ENCODE measurements at places on chromosomes 16 and 17.
A peak's percentile ranks its signal among the peaks of the same experiment; 100 is the strongest.

GRCh38 chr17:73192894-73193701, at the start of gene COG1:
Gene COG1, plus strand, starts transcription at chr17:73193055. Its CDS starts 15 bp downstream, at chr17:73193070.
- peak; percentile 67 for DNase-seq

DNA sequence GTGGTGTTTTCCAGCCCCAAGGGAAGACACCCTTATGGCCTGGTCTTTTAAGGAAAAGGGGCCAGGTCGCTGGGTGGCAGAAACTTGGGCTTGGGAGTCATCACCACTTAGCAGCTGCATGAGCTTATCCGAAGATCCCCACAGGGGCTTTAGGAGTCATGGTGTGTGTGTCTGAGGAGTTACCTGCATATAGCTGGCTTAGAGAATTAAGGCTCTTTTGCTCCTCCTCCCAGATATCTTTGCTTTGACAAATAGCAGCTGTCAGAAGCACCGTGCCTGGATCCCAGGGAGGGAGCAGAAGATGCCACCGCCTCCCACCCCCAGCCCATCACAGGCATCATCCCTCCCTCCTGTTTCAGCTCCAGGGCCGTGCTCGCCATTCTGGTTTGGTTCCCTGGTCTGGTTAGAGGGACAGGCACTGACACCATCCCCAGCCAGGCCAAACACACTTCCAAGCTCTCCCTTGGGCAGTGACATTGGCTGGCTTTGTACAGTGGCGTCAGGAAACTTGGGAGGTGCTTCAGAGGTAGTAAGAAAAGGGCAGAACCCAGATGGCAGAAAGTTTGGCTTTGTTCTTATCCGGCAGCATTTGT, 17.4 kb downstream of the LDHD start:
- DNase-seq: no peak

- DNase-seq: no peak
Observed at GRCh38 chr16:3022684-3023414, 893 bp downstream of the HCFC1R1 start.

- no peak for DNase-seq
Observed at GRCh38 chr16:58931436-58931835, 197.3 kb upstream of the GOT2 start.

- no peak for DNase-seq
Observed at GRCh38 chr16:12747827-12748226, 55.9 kb downstream of the CPPED1 start.

GRCh38 chr17:48726916-48727286, 1.6 kb downstream of the HOXB13 start:
- DNase-seq: no peak

- no peak for DNase-seq
Observed at GRCh38 chr16:149024-149660, 3.3 kb upstream of the HBZ start.

GRCh38 chr17:77592106-77592865, 366.2 kb upstream of the TNRC6C start:
- no peak for DNase-seq

- DNase-seq: no peak
Observed at GRCh38 chr16:87474566-87474996, 18.2 kb downstream of the ZCCHC14 start.

DNA sequence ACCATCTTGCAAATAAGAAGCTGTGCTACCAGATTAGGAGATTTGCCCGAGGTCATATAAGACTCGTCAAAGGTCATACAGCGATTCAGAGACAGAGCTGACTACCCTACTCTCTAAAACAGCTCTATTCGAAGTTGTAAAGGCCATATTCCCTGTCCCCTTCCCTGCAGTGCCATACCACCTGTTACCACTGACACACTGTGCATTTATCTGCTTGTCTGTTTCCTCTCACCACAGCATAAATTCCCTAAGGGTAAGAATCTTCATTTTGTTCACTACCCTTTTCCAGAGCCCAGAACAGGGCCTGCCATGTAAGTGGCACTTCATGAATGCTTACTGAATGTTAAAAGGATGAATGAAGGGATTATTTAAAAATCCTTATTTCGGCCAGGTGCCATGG, 3.4 kb upstream of the KSR1 start:
- DNase-seq: no peak
